Activated effector memory CD4-positive, alpha-beta T cell treated with anti-CD3 and anti-CD28 coated beads, Interleukin-2, amount 50 U/mL, for 16 hours (primary cell): ENCODE measurements at places on chromosomes 5 and 9.

DNA sequence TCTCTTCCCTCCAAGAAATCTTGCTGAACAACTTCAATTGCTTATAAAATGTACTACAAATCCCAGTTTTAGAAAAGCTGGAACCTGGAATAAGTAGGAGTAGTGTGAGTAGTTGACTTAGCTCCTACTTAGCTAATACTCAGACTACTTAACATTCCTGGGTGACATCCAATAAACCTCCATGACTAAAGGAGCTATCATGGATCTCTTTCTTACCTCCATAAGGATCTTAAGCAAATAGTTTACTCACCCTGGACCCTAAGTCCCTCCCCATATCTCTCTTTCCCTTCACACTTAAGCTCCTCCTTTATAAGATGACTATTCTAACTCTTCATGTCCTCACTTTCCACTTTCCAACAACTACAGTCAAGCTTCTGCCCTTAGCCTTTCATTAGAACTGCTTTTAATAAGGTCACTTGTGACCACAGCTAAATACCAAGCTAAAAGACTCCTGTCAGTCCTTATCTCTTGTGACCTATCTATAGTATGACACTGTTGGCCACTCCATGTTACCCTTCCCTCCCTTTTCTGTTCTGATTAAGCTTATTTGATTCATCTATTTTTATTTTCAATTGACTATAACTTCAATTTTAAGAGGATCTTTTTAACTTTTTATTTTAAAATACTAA, 194.9 kb downstream of the RFX3 start:
- DNase-seq = no peak

GRCh38 chr5:96651948-96652753, 10.0 kb upstream of the CAST start:
- no peak for DNase-seq

DNA sequence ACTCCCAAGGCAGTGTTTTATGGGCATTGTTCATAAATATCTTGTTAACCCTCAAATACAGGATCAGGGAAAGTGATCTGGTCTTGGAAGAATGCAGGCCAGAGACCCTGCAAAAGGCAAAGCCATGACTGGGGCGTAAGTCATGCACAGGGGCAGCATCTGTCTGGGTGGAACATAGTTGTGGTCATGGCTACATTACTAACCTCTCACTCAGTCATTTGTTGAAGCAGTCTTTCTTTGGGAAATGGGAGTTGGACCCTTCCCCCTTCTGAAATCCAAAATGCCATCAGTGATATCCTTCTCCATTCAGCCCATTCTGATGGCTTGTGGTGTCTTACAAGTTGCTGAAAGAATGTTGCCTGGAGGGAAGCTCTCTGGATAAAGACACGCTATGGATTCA, 68.1 kb downstream of the GDNF start:
- DNase-seq = no peak

DNA sequence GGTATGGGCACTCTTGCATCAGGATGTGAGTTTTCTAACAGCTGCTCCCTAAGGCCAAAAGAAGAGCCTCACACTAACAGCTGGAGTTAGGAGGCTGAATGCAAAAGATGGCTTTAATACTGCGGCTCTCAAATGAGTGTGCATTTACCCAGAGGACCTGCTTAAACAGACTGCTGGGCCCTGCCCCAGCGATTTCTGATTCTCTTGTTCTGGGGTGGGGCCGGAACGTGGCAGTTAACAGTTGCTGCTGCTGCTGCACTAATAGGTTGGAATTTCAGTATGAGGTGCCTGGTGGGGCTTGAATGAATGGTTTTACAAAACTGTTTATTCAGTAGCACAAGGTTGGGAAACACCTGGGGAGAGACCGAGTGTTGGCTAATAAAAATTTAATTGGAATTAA, 26.1 kb downstream of the HMGCR start:
- DNase-seq = no peak

- DNase-seq = no peak
Measured at GRCh38 chr5:149421834-149422233, 42.7 kb upstream of the IL17B start.

GRCh38 chr9:106932178-106932577, 69.2 kb downstream of the ZNF462 start:
- no peak for DNase-seq
